ENCODE measurements at places on chromosomes 7 and 10.
A peak's percentile ranks its signal among the peaks of the same experiment; 100 is the strongest.

GRCh38 chr7:109127145-109127544 lies 557.5 kb downstream of the DNAJB9 start:
- no peak for DNase-seq

DNA sequence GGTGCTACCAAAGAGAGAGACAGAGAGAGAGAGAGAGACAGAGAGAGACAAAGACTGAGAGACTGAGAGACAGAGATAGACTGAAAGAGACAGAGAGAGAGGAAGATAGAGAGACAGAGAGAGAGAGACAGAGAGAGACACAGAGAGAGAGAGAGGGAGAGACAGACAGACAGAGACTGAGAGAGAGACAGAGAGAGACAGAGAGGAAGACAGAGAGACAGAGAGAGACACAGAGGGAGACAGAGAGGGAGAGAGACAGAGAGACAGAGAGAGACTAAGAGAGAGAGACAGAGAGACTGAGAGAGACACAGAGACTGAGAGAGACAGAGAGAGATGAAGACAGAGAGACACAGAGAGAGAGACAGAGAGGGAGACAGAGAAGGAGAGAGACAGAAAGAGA lies 91.2 kb downstream of the SFMBT2 start:
- DNase-seq = no peak

GRCh38 chr7:45072131-45073030 lies 16.4 kb downstream of the NACAD start:
- no peak for DNase-seq

GRCh38 chr10:69479240-69480067 lies 28.2 kb downstream of the TSPAN15 start:
- no peak for DNase-seq

- DNase-seq = no peak
These were observed 133.9 kb upstream of the CHST15 start for GRCh38 chr10:124227055-124227975.

GRCh38 chr10:23725548-23725947 lies 286.7 kb downstream of the OTUD1 start:
- DNase-seq = no peak

DNA sequence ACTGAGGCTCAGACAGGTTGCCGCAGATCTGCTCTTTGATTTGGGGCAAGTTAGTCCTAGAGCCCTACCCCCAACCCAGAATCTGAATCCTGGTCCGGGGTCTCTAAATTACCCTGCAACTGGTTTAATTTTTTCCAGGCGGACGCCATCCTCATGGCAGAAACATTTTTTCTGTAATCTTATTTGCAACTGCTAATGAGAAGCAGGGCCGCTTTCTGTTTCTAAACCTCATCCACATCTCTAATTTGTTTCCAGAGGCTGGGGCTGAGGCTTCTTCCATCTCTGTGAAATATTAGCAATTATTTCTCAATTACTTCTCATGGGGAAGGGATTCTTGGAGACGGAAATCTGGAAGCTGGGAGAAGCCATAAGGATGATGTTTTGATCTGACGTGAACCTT lies 261.6 kb downstream of the RPS24 start:
- DNase-seq = no peak

- no peak for DNase-seq
These were observed 115.2 kb upstream of the PITRM1 start for GRCh38 chr10:3287572-3288445.

DNA sequence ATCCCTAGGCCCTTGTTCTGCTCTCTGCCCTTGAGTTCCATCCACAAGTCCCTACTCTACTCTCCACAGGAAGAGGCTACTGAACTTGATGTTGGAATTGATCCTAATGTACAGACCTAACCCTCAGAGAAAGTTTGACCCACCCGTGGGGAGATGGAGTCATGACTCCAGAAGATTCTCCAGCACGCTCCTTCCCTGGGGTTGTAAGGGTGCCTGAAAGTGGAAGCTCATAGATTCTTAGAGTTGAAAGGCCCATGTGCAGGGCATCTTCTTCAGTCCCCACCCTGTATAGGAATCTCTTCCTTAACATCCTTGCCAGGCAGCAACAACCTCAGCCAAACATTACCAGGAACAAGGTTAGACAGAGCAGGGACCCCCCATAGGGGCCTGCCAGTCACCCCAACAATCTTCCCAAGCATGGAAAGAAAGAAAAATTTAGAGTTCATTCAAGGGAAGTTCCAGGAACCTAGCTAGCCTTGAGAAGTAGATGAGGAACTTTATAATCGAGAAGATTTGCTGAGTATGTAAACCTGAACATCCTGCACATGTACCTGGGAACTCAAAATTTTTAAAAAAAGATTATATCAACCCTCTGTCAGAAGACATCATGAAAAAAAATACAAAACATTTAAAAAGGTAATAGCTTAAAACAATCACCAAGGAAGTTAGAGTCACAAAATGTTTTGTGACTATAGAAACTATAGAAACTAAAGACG lies 49.5 kb downstream of the THNSL1 start:
- no peak for DNase-seq

GRCh38 chr7:94655126-94655847 lies 646 bp downstream of the SGCE start:
- peak; percentile 78 for DNase-seq

- DNase-seq = no peak
These were observed 96.8 kb downstream of the INPP5A start for GRCh38 chr10:132634241-132634946.

GRCh38 chr7:152333134-152333533 lies 102.7 kb downstream of the KMT2C start:
- DNase-seq = no peak

DNA sequence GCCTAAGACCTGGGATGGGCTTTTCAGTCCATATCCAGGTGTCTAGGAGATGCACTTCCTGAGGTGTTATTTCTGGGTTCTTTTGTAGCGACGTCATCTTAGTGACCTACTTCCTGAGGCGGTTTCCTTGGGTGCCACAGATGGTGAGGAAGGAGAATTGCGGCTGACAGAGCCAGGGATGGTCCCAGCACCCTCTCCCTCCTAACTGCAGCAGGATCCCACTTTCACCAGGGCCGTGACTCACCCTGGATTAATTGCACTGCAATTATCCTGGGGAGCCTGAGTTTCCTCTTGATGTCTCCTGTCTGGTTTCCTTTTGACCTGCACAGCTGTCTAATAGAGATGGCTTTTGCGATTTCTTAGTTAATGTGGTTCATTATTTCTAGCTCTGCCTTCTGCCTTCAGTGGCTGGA lies 271.7 kb downstream of the TCF7L2 start:
- peak; percentile 15 for DNase-seq

DNA sequence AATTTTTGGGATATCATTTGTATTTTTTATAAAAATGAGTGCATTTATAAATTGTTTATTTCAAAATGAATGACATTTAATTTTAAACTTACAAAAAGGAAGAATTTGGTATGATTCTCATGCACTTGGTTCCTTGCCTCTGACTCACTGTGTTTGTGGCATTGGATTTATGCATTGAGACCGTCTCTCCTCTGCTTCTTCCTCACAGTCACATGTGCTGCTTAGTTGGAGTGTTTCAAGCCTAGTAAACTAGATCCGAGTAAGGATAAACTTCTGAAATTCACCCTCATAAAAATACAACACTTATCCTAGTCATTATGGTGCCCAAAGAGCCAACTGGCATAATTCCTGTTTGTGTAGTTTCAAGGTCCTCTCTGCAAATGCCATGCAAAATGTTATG lies 19.1 kb upstream of the FZD8 start:
- no peak for DNase-seq

DNA sequence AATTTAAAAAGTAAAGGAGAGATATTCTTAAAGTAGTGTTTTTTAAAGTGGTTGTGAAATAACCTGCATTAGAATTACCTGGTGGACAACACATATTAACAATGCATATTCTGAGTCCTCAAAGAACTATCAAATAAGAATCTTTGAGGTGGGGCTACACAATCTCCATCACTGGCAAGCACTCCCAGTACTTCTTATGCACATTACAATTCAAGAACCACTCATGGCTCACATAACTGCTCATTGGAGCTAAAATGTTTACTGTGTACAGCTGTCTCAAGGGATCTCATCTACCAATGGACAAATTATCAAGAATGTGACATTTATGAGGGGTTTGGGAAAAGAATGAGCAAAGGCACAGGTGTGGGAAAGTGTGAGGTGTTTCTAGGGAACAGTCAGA lies 692.0 kb downstream of the PHTF2 start:
- no peak for DNase-seq

DNA sequence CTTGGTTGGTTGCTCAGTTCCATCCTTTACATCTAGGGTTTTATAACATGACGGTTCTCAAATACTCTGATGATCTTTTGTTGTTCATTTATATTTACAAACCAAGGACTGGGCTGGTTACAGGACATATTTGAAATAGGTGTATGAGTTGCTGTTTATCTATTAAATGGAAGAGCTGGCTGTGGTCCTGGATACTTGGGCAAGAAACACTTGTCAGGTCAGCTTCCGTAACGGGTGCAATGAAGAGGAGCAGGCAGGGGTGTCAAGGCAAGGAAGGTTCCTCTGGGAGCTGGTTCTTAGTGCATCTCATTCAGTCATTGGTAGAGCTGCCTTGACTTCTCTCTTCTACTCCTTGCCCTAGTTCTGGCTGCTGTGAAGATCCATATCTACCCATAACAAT lies 4.8 kb upstream of the TMEM26 start:
- DNase-seq = no peak

DNA sequence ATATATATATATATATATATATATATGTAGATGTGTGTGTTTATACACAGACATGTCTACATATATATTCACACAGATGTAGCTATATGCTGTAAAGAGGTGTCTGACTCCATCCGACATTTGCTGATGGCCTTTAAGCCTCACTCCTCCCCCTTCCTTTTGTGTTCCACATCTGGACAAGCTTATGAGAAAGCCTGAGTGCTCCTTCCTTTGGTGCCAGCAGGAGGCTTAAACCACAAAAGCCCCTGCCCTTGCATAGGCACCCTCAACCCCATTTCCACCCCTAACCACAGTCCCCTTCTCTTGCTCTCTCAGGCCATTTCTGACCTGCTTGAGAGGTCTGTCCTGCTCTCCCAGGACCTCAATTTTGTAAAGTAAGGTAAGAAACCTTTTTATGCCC lies 98.7 kb downstream of the SVOPL start:
- DNase-seq = no peak

GRCh38 chr7:21538936-21539495 lies 3.8 kb upstream of the DNAH11 start:
- no peak for DNase-seq

Measured in astrocyte of the spinal cord (primary cell).